ENCODE measurements at places on chromosomes 7 and 10.
A peak's percentile ranks its signal among the peaks of the same experiment; 100 is the strongest.

GRCh38 chr7:150957133-150958020 lies 20.7 kb downstream of the KCNH2 start:
- DNase-seq = no peak

DNA sequence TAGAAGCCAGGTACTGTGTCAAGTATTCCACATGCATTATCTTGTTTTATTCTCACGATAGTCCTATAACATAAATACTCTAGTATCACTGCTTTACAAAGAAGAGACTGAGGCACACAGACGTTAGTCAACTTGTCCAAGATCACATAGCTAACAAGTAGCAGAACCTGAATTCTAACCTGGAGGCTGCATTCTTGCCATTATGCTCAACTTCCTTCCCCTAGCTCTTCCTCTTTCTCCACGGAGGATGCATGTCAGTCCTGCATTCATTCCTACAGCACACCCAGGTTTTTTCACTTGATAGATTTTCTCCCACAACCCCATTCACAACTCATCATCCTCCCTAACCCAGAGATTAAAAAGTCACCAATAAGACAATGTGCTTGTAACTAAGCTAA lies 388.5 kb upstream of the NFE2L3 start:
- DNase-seq = no peak

GRCh38 chr7:15681186-15681585 lies 5.3 kb downstream of the MEOX2 start:
- no peak for DNase-seq

DNA sequence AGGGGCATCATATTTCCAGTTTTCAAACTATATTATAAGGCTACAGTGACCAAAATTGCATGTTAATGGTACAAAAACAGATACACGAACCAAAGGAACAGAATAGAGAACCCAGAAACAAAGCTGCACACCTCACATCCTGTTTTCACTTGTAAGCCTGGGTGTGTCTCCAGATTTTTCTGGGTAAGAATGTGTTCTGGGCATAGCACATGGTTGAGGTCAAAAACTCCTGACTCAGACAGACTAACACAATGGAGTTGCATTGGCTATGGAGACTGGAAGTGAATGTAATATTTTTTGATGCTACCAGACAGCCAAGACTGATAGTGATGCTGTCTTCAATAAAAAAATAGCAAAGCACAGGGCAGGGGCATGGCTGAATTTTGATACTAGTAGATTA lies 1175.2 kb downstream of the NXPH1 start:
- no peak for DNase-seq

- DNase-seq = no peak
Measured at GRCh38 chr10:129960481-129961156, 3.5 kb downstream of the EBF3 start.

DNA sequence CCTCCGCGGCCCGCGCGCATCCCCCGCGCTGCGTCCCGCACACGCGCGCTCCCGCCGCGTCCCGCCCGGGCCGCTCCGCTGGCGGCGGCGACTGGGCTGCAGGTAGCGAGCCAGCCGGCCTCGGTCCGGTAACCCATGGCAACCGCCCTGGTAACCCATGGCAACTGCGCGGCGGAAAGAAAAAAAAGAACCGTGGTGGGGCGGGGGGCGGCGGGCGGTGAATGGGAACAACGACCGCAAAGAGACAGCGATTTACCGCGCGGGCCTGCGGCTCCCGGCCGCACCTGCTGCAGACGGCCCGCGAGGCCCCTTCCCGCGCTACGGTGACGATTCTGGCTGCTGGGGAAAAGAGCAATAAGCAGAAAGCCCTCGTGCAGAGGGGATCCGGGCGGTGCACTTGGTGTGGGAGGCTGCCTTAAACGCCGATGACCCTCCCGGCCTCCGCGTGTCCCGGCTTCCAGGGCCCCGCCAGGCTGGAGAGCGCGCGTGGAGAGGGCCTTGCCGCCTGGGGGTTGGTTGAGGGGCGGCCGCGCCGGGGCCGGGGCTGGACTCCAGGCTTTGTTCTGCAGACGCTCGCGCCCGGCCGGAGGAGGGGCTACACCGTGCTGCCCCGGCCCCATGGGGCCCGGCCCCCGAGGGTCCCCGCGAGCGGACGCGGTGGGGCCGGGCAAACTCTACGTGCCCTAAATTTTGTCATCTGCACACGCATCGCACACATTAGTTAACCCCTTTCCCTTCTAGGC lies 84.7 kb downstream of the SNX10 start:
- peak; percentile 16 for DNase-seq

DNA sequence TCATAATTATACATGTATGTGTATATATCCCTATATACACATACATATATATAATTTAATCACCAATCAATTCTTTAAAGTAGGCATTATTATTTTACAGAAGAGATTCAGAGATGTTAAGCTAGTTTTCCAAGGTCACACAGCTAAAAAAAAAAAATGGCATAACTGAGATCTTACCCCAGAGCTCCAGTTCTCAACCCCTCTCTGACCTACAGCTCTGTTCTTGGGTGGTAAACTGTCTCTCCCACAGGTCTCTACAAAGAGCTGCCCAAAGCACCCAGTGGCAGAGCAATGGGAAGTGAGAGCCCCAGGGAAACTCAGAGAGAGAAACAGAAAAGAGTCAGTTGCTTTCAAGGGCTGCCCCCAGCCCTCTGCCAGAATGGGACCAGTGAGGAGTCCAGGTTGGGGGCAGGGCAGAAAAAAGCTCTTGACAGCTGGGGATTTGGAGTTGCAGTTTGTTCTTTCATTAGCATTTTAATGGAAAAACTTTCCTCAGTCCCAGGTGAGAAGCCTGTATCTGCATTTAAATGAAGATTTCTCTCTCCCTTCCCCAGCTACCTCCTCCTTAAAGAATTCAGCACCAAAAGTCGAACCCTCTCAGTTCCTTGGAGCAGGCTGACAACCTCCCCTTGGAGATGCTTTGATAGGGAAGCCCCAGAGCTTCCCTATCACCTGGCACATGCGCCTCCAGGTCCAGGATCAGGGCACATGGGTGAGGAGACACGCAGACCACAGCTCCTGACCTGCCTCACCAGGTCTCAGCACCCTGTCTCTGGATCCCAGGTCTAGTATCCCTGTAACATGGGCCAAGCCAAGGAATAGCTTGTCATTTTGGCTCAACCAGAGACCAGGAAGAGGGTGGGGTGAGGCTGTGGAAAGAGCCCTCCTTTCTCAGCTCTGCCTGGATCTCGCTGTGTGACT lies 388.1 kb downstream of the PLXNA4 start:
- DNase-seq = no peak

GRCh38 chr7:3008386-3008785 lies 35.3 kb downstream of the CARD11 start:
- no peak for DNase-seq

DNA sequence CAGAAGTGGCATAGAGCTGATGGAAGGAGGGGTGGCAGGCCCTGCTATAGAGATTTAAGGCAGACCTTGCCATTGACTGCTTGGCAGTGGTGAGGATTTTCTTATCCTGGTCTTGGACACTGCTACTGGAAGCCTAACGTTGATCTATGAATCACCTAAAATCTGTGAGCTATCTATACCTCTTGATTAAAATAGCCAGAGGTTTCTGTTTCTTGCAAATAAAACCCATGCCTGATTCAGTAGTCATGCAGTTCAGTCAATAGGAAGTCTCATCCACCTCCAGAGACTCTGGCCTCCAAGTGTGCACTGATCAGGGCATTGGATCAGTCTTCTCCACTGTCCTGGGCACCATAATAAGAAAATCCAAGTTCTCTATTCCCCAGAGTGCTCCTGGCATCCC lies 286.5 kb downstream of the PTEN start:
- DNase-seq = no peak

GRCh38 chr7:75639886-75640190 lies 98.9 kb downstream of the HIP1 start:
- DNase-seq = no peak

DNA sequence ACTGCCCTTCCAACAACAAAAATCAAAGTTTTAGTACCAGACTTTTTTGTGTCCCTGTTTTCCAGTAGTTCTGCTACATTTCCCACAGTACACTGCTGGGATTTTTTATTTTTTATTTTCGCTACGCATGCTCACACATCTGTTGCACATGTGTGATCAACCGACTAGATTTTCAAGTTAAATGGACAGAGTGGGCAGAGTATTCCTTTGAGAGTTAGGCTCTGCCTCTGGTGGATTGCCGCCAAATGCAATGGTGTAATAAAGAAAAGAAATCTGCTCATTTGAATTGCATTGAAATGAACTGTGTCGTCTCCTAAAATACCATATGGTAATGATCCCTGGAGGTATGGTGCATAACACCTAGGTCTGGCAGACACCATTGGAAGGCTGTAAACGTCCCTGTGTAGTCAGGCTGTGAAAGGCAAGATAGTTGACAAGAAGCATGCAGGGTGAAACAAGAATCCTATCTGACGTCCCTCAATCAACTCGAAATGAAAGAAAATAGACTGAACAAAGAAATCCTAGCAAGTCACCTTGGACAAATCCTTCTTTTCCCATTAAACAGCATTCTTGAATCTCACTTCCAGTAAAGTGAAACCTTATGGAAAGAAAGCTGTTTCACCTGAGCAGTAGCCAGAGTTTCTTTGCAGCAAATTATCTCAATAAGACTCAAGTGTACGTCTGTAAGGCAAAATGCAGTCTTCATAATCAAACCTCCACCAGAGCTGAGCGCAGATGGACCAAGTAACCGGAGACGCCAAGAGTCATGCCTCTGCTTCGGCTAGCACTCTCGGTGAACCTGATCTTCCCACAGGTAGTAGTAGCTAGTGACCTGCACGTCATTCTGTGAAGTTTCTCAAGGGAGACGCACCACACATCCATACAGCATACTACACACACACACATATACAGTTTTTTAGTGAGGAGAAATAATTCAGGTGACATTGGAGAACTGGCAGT lies 357.3 kb downstream of the CRPPA start:
- DNase-seq = no peak

GRCh38 chr7:30740417-30741181 lies 11.3 kb upstream of the INMT start:
- peak; percentile 63 for DNase-seq

DNA sequence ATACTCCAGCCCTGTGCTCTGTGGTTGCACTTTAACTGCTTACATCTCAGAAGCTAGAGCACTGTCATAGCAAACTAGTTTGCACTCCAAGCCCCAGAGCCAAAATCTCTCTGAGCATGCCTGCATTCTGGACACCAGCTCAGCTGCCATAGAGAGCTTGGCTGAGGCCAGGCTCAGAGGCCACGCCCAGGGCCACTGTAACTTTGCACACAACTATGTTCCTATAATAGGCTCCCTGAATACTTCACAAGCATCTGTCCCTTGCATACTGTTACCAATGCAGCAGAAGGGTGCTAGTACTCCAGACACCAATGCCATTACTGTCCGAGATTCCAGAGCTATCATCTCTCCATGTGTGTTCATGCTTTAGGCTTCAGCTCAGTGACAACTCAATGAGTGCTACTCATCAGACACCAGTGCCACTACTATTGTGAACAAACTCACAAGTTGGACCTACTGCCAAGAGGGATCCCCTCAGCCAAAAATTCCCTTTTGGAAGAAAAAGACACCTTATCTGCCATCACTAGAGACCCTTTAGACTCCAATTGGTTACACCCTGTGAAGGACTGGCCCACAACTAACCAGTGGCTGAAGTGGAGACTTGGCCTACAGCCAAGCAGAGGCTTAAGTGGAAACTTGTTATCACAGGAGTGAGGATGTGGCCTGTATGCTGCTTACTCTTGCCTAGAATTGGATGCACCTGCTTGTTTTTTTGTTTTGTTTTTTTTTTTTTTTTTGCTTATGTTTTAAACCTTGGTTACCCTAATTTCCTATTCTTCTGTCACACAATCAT lies 211.6 kb upstream of the MAGI2 start:
- no peak for DNase-seq

DNA sequence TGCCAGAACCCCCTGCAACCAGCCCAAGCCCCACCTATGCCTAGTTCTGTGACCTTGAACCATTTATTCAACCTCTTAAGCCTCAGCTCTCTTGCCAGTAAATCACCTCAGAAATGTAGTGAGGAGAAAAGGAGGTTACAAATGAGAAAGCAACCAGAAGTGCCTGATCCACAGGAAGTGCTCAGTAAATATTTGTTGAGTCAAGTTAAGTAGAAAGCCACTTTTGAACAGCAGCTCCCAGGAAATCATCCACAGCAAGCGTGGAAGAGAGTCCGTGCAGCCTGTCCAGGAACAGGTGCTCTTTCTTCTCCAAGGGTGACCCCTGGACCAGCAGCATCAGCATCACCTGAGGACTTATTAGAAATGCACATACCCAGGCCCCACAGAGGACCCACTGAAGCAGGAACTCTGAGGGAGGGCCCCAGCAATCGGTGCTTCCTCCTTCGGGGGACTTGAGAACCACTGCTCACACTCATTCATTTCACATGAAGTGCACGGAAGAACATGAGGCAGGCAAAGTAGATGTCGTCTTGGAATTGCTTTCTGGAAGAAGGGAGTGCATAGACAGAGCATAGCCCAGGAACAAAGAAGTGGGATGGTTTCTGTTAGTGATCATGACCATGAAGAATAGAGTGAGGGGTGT lies 6.3 kb upstream of the C10orf71 start:
- DNase-seq = no peak

GRCh38 chr7:115153176-115153575 lies 231.3 kb downstream of the MDFIC start:
- no peak for DNase-seq

DNA sequence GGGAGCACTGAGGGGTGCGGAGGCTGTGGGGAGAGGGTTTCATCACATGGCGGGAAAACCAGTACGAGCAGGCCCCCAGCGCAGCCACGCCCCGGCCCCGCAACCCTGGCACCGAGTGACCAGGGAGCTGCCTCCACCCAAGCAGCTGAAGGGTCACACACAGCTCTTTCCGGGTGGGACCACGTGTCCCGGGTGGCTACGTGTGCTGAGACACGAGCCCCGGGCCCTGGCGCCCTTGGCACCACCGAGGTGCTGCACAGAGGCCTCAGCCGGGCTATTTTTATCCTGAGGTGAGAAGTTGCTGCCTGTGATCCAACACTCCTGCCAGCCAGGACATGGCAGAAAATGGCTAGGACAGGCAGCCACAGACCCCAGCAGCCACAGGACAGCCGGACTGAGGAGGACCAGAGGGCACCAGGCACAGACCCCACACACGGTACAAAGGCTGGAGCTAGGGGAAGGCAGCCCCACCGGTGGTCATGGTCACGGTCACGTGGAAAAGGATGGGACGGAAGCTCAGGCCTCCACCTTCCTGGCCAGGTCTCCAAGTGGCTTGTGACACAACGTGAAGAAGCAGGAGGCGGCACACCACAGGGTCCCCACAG lies 223.7 kb downstream of the MAD1L1 start:
- no peak for DNase-seq

GRCh38 chr7:93938293-93938692 lies 16.8 kb downstream of the GNG11 start:
- DNase-seq = no peak

- DNase-seq = no peak
Measured at GRCh38 chr10:1486841-1487687, 250.3 kb downstream of the ADARB2 start.
